ENCODE measurements at places on chromosomes 16 and 17.
A peak's percentile ranks its signal among the peaks of the same experiment; 100 is the strongest.

DNA sequence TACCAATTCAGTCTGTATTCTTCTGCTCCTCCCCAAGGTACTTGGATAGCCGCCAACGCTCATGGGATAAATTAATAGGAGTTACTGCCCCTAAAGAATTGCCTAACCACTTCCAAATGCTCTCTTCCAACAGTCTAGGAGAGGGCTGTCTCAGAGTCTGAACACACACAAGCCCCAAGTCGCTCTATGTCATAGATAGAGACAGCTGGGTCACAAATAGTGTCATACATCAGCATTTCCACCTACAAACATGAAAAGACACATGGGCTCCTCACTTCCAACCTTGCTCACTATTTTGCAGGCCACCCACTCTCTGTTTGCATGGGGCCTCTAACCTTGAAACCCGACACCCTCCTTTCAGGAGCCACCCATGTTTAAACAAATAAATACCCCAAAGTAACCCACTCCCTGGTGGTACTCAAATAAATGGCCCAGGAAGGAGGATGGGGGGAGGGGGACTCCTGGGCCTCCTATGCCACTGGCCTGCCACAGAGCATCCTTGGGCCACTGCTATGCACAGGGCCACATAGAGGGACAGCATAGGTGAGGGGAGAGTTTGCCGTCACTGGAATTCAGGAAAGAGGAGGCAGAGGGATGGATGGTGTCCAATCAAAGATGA lies 265.9 kb downstream of the SOX9 start:
- no peak for DNase-seq

- DNase-seq = no peak
Observed at GRCh38 chr16:23333831-23334456, 31.8 kb downstream of the SCNN1B start.

DNA sequence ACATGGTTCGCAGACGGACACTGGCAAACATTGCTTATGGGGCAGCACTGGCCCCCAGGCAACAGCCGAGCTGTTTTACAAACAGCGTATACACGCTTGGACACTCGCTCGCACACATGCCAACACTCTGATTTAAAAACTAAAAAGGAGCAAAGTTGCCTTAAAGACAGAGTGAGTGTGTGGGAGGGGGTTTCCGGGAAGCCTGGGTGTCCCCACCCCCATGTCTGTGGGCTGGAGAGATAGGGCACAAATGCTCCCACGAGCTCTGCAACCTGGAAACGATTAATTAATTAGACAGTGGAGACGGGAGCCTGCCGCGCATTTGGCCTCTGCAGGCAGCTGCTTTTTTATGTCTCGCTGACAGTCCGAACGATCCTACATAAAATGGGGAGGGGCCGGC lies 107.9 kb upstream of the ZNF469 start:
- no peak for DNase-seq

DNA sequence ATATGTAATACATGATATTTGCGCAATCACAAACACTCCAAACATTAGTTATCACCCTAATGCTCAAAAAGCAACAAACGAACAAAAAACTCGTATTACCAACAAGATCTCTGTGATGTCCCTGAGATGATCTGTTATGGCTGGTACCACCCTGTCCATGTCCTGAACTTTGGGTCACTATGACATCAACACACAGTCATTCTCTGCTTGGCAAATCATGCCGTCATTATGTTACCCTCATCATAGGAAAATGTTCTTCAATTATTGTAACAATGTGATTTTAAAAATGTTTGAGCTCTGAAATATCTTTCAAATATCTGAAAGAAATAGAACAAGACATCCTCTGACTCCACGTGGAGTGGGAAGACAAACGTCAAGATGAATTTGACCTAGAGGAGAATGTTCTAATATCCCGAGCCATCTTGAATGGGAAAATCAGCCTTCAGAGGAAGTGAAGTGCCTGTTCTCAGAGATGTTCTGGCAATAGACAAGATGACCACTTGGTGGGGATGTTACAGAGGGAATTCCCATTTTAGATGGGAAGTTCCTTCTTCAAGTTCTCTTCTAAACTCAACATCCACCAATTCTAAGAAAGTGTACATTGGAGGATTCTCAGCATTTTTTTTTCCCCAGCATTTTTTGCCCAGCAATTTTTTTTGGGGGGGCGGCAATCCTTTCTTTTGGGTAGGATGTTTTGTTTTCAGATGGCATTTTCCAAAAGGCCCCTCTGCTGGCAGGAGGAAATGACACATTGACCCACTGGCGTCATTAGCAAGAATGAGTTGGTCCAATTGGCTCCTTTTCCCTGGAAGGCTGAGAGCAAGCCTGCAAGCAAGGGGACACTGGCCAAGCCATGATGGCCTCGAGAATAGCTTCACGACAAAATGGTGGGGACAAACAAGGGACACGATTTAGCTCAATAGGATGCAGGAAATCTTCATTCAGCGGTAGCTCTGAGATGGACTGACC lies 3.7 kb upstream of the HSD17B2 start:
- DNase-seq = no peak

GRCh38 chr17:16465861-16466338 lies 26.1 kb downstream of the LRRC75A start:
- no peak for DNase-seq

DNA sequence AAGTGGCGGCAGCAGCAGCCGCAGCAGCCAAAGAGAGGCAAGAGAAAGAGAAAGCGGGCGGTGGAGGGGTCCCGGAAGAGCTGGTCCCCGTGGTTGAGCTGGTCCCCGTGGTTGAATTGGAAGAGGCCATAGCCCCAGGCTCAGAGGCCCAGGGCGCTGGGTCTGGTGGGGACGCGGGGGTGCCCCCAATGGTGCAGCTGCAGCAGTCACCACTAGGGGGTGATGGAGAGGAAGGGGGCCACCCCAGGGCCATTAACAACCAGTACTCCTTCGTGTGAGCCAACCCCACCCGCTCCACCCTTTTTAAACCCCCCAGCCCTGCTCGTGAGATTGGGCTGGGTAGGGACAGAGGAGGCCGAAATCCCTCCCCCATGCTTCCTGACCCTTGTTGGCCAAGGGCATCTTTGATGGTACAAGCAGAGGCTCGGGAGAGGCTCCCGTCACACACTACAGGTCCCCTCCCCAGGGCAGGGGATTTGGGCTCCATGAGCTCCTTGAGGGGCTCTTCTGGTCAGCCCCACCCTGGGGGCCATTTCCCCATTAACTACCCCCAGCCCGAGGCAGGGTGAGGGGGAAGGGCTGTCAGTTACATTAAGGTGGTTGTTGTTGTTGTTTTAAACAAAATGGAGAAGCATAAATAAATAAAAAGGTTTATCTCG lies 4.6 kb upstream of the ATP2A1 start:
- peak; percentile 63 for DNase-seq

DNA sequence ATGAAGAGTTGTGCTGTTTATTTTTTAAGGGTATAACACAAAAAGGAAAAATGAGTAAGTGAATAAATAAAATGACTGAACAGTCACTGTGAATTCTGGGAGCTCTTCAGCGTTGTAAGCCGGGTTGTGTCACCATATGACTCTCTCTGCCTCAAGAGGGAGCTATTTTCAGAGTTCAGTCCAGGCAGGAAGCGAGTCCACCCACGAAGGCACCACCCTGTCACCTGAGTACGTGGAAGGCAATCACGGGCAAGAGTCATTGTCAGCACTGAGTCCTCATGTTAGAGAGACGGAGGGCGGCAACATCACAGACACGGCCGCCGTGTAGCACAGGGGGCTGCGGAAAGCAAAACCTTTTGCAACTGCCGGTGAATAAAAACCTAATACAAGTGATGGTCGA lies 227.6 kb downstream of the UTP18 start:
- peak; percentile 29 for DNase-seq

- no peak for DNase-seq
Observed at GRCh38 chr16:28823291-28823872, 583 bp downstream of the ATXN2L start.

GRCh38 chr17:38969281-38969680 lies 2.1 kb upstream of the FBXO47 start:
- no peak for DNase-seq

DNA sequence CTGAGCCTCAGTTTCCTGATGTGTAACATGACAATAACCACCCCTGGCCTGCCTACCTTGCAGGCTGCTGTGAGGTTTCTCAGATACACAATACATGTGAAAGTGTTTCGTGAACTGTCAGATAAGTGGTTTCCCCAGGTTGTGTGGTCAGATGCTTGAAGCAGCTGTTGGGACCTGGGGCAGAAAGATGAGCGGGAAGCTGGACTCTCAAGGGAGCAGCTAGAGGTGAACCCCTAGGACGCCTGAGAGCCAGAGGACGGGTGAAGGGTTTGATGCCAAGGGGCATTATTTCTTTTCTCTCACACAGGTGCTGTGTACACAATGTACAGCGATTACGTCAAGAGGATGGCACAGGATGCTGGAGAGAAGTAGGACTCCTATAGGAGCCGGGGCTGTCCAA lies 2.3 kb downstream of the HIGD1B start:
- no peak for DNase-seq

- DNase-seq = no peak
Observed at GRCh38 chr16:7597677-7598076, 265.0 kb downstream of the RBFOX1 start.

- DNase-seq = peak; percentile 92
Observed at GRCh38 chr16:30628628-30629540, 18.7 kb upstream of the ZNF689 start.

DNA sequence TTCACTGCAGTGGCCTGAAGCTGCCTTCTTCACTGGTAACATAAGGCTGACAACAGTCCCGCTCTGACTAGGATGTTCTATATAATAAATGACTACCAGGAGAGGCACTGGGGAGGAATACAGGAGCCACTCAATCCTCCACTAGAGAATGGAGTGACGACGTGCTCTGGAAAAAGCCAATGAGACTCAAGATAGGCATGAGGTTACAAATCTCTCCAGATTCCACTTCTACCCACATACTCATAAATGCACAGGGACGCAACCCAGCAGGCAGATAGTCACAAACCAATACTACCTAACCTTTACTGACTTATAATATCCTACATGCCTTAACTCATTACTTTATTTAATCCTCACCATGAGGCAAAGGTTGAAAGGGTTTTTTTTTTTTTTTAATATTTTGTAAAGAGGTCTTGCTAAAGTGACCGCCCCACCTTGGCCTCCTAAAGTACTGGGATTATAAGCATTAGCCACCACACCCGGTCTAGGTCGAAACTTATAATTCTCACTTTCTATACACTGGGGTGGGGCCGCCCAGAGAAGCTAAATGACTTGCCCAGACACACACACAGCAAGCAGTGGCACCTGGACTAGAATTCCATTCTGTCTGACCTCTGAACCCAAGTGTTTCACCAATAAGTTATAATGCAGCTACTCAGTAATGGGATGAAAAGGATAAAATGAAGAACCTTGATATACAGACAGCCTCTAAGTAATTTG lies 33.7 kb downstream of the TOM1L2 start:
- DNase-seq = no peak

- DNase-seq = no peak
Observed at GRCh38 chr16:25035494-25036405, 20.6 kb upstream of the ARHGAP17 start.

DNA sequence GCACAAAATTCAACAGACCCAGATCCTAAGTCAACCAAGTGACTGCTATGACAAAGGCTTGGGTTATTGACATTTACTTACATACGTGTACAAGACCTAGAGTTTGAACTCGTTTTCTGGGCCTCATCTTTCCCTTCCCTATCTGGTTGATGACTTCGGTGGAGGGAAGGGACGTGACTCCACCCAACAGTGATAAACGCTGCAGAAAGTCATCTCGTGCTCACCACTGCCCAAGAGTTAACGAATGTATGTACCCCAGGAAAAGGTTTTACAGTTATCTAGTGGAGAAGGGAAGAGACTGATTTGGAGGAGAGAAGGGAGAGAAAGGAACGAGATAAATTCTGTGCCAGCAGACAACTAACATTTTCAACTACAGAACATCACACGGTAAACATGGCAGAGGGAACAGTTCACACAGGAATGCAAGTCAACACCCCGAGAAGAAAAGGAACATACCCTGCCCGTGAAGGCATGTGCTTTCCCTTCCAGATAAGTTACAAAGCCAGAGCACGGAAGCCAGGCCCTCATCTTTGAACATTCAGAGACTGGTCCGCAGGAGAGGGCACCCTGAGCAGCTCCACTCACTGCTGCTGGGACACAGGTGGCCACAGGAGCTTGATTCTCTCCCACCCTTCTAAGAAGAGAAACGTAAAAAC lies 13.9 kb upstream of the CYTH1 start:
- no peak for DNase-seq

GRCh38 chr17:81389585-81389984 lies 5.7 kb upstream of the BAHCC1 start:
- DNase-seq = no peak

DNA sequence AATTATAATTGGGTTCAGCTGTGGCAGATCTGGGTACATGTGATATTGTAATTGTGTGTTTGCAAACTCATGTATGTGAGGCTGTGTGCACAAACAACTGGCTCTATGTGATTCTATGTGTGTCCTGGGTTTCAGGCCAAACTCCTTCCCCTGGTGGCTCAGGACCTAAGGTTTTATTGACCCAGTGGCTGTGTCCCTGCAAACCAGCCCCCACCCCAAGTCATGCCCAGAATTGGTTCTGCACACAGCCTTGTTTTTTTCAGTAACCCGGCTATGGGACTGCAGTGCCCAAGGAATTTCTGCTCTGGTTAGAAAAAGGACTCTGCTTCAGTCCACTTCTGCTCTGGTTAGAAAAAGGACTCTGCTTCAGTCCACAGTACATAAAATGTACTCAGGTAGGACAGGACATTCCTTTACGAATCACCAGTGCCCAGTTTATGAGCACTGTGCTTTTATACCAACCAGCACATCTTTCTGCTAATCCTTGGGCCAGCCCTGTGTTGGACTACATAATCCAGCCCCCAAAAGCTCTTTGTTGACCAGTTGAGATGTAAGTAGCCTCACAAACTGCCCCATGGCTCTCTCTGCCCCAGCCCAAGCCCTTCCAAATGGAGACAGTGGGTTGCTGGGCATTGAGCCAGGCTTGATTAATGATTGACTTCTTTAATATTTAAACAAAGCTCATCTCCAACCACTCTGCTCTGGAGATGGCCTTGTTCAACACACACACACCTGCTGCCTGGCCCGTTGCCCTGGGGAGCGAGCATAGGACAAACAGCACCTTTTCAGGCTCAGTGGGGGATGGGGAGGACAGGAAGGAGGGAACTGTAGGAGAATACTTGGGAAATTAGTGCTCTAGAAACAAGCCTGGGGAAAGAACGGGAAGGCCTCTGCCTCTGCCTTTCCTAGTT lies 2.9 kb upstream of the KCNH6 start:
- DNase-seq = no peak

DNA sequence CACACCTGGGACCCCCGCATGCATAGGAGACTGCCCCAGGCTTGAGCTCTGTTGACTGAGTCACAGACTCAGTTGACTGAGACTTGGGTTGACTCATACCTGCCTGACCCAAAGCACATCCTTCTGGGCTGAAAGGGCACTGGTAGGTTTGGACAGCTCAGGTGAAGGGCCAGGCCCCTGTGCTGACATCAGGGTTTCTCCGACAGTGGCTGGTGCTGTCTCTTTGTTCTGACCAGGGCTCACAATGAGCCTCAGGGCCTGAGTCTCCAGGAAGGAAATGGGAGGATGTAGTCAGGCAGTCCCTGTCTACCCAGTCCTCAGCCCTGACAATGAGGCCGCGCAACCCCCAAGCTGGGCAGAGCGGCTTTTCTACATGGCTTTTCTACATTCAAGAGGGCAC lies 6.5 kb downstream of the SPNS2 start:
- DNase-seq = no peak

All from activated CD4-positive, alpha-beta T cell treated with anti-CD3 and anti-CD28 coated beads, Interleukin-2, Interleukin-6, amounts not matched to agents 100 ng/mL and 50 ng/mL, durations not matched to agents 16 hours and 8 hours (primary cell).